ENCODE measurements at places on chromosomes 7 and 10.

DNA sequence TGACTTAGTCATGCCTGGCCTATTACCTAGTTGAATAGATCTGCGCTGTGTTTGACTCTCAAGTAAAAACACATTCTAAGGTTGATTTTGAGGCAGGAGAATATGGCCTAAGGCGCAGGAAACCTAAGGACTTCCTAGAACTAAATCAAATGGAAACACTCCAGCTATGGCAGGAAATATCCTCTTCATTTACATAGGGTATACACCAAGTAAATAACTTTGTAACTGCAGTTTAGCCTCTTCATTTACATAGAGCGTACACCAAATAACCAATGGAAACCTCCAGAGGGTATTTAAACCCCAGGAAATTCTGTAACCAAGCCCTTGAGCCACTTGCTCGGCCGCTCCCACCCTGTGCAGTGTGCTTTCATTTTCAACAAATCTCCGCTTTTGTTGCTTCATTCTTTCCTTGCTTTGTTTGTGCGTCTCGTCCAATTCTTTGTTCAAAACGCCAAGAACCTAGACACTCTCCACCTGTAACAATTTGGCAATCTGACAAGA, 35.6 kb upstream of the XRCC2 start:
- DNase-seq, result no peak

GRCh38 chr7:36017111-36017510, 135.9 kb upstream of the EEPD1 start:
- no peak for DNase-seq

- DNase-seq, result no peak
Measured at GRCh38 chr10:86803156-86803555, 46.7 kb downstream of the BMPR1A start.

DNA sequence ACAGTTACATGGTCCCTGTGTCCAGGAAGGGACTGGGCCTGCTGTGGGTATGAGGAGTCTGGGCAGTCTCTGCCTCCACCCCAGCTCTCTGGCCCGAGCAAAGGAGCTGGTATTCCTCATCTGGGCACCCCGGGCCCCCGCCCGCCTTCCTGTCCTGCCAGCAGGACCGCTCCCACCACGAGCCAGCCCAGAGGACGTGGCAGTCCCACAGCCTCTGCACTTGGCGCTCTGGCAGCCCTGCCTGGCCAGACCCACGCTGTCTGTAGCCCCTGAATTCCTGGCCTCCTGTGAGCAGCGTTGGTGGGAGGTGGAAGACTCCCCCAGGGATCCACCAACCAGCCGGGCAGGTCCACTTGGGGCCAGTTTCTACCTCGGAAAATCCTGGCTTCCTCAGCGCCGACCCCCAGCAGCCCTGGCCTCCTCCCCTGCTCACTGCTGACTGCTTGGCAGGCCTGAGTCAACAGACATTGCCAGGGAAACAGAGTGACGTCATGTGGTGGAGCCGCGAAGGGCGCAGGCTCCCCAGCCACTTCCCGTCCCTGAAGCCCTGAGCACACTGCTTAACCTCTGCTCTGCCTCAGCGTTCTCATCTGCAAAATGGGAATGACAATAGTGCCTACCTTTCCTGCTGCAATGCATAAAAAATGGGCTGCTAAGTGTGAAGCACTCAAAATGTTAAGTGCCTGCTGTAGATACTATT, 21.6 kb upstream of the LIMK1 start:
- no peak for DNase-seq

DNA sequence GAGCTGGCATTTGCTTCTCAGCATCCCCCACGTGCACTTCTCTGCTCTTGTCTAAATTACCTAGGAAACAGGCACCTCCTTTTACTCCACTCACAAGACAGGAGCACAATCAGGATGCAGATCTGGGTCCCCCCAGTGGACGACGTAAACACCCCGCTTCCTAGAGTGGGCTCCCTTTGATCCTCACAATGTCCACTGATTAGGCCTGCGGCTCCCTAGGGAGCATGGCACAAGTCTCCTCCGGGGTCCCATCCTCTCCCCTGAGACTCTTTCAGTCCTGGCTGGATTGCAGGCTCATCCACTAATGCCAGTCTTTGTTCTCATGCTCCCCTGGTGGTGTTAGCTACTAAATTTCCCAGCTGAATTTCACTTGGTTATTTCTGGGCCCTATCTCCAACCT, 98.3 kb downstream of the GLI3 start:
- DNase-seq, result no peak

- no peak for DNase-seq
Measured at GRCh38 chr10:4067531-4067930, 282.5 kb upstream of the KLF6 start.

- DNase-seq, result no peak
Measured at GRCh38 chr10:68878496-68878895, 22.6 kb upstream of the DDX50 start.

GRCh38 chr10:94213001-94213530, 149.7 kb downstream of the NOC3L start:
- DNase-seq, result no peak

DNA sequence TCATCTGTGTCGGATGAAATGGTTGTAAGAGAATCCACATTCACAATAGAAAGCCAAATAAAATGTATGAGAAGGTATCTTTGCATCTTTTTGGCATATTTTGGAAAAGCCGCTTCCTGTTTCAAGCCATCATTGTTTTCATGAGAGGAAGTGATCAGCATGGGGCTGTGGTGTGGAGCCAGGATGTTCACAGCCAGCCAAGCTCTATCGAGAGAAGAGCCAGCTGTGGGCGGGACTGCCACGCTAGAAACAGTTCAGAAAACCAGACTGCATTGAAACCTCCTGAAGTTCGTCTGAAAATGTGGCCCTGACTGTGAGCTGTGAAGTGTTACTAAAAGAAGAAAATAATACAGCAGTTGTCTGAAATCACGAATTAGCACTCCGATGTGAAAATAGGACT, 21.2 kb upstream of the NPS start:
- DNase-seq, result no peak

- DNase-seq, result no peak
Measured at GRCh38 chr10:71771821-71772617, 1.3 kb downstream of the VSIR start.

DNA sequence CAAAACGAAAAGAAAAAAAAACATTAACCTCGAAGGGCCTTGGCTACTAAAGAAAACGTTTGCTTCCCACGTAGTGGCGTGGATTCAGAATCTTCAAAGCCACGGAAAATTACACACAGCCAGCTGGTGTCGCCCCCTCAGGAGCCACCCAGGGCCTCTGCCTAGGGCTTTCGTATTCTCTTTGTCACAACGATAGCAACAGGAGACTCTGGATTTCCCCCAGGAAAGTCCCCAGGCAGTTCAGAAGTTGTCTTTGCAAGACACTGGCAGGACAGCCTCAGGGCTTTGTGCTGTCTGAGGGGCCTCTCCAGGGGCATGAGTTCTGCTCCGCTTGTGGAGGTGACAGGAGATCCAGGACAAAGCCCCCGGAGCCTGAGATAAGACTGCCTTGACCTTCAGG, 150.2 kb upstream of the INSYN2A start:
- DNase-seq, result no peak

- DNase-seq, result no peak
Measured at GRCh38 chr10:35355971-35356724, 19.8 kb downstream of the CCNY start.

DNA sequence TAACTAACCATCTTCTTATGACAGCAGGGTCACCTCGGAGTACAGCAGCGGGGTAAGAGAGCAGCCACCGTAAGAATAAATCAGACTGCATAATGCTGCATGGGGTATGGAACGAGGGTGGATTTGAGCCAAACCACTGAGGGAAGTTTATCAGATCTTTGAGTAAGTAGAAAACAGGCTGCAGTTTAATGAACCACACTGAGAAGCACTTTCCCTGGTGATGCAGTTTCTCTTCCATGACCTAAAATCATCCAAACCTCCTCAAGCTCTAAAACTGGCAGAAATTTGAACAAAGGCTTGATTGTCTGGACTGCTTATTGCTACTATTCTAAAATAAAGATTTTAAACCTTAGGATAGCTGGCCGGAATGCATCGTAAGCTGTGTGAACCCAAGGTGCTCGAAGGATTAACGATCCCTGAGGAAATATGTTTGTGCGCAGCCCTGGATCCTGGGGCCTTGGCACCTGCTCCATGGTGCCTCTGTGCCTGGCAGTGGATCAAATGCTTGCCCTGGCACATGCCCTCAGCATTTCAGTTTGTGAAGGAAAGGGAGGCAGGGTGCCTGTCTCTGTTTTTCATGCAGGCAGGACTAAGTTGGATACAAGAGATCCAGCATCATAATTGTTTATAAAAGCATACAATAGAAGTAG, 322.7 kb downstream of the LHFPL3 start:
- DNase-seq, result no peak

GRCh38 chr10:116511365-116511764, 34.4 kb upstream of the PNLIP start:
- DNase-seq, result no peak

- no peak for DNase-seq
Measured at GRCh38 chr10:73887294-73888039, 13.1 kb upstream of the CAMK2G start.

GRCh38 chr7:106006906-106007305, 43.8 kb downstream of the CDHR3 start:
- no peak for DNase-seq

DNA sequence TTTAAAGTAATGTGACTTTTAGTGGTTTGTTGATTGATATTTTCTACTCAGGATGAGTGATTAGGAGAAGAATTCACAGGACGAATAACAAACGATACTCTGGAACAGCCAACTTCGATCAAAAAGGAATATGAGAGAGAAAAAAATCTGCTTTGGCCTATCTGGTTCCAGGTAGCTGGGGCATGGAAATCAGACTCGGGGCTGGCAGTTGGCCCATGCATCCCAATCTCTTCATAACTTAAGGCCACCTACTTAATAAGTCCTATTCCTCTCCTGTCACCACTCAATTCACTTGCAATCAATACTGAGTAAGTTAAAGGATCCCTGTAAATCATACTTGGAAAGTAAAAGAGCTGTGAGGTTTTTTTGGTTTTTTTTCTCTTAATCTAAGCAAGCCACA, 1116.2 kb downstream of the SORCS3 start:
- DNase-seq, result no peak

DNA sequence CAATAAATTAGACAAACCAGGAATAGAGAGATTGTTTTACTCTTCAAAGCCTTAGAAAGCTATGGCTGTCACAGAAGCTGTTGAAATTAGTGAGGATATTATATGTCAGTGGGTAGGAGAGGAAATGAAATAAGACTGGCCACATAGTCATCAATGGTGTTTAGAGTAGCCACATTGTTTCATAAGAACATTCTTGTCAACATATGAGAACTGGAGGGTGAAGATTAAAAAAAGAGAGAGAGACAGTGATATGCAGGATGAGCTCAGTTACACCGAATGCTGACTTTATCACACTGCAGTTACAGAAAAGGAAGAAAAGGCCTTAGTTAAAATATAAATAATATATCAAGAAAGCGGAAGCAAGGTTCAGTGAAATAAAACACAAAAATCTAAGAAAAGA, 412.0 kb downstream of the CNTNAP2 start:
- DNase-seq, result no peak
